ENCODE measurements at places on chromosomes 13 and 19.

GRCh38 chr13:52650731-52651130 is 1.9 kb upstream of the SUGT1 start:
- no peak for DNase-seq

DNA sequence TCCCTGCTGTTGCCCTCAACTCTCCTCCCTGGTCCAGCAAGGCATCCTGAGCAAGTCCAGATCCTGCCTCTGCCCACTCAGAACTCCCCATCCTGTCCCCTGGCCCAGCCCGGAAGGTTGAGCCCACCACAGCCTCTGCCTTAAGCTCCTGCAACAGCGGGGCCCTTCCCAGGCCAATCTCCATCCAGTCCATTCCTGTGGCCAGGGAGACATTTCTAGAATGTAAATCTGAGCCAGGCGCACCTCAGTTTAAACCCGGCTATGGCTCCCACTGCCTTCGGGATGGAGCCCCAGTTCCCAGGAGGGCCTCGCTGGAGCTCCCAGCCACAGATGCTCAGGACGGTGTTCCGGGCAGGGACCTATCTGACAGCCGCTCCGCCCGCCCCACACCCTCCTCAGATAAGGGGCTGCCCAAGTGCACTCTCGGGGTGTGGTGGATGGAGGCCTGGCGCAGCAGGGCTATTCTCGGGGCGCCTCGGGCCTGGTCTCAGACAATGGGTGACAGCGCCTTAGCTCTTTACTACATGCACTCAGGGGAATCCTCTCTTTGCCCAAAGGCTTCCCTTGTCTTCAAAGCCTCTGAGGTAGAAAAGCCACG is 5.3 kb downstream of the TRAPPC6A start:
- no peak for DNase-seq

- DNase-seq: no peak
Observed at GRCh38 chr13:114071410-114071809, 61.0 kb downstream of the RASA3 start.

GRCh38 chr19:782878-783668 is 14.2 kb upstream of the PTBP1 start:
- DNase-seq: no peak

DNA sequence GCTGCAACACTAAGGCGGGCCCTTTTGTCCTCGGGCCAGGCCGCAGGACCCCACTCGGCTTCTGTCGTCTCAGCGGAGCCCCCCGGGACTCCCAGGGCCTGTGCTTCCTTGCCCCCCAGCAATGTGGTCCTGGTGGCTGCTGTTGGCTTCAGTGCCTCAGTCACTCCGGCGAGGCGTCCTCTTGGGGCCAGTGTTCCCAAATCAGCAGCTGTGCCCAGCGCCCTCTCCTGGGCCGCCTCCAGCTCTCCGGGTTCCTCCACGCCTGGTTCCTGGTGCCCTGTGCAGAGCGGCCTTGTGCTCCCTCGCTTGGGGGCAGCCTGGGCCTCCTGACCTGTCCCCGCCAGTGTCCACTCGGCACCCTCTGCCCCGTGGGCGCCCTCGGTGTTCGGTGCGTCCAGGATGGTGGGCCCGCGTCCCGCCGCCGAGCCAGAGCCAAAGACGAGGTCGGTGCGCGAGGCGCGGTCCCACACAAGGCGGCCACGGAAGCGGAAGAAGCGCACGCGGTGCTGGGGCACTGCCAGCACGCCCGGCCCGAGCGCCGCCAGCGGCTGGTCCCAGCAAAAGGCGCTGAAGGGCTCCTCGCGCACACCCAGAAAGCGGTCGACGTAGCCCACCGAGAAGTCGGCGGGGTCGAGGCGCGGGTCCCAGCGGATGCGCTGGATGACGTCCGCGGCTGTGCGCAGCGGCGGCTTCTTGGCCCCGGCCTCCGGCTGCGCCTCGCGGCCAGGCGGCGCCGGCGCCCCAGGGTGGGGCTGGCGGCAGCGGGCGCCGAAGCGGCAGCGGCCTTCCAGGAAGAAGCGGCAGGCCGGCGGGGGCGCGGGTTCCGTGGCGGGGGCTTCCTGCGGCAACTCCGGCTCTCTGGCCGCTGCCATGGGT is 685 bp downstream of the LENG9 start:
- DNase-seq: peak; percentile 62

DNA sequence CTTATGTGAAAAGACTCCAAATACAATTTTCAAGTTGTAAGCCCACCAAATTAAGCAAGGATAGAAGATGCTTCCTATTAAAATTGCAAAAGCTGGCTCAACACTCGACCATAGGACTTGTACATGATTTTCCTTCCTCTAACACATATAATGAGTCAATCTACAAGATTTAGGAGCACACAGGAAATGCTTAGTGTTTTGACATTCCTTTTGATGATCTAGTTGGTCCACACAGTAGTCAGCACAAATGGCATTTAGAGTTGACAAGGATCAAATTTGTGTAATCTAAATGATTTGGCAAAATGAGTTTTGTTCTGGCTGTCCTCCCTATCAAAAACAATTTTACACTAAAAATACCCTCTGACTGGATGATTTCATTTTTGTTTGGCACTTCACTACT is 340.2 kb downstream of the DIAPH3 start:
- DNase-seq: no peak

- no peak for DNase-seq
Observed at GRCh38 chr19:38648769-38649304, 1.4 kb downstream of the ACTN4 start.

DNA sequence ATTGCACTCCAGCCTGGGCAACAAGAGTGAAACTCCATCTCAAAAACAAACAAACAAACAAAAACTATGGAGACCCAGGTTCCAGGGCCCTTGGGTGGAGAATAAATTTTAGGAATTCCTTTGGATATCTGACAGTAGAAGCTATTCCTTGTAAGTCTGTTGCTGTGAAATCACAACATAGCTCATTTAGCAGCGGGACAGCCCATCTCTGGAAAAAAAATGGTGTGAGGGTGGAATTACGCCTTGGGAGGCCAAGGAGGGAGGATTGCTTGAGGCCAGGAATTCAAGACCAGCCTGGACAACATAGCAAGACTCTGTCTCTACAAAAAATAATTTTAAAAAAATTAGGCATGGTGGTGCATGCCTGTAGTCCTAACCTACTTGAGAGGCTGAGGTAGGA is 15.7 kb downstream of the HMGB1 start:
- no peak for DNase-seq

- DNase-seq: no peak
Observed at GRCh38 chr19:35766571-35767104, 8.7 kb downstream of the PROSER3 start.

DNA sequence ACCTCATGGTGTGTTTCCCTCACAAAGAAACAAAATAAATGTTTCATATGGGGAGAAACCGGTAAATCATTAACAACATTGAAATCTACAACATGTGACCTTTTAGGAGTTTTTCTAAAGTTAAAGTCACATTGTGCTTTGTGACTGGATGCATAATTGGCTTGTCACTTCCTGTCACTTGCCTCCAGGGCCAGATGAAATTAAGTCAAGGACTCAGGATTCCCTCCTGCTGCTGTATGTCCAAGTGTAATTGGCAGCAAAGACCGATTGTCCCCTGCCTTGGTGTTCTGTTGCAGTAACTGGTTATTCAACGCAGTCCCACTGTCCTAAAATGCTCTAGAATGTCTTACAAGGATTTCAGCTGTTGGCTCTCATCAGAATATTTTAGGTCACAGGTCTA is 448.2 kb downstream of the LIG4 start:
- no peak for DNase-seq

DNA sequence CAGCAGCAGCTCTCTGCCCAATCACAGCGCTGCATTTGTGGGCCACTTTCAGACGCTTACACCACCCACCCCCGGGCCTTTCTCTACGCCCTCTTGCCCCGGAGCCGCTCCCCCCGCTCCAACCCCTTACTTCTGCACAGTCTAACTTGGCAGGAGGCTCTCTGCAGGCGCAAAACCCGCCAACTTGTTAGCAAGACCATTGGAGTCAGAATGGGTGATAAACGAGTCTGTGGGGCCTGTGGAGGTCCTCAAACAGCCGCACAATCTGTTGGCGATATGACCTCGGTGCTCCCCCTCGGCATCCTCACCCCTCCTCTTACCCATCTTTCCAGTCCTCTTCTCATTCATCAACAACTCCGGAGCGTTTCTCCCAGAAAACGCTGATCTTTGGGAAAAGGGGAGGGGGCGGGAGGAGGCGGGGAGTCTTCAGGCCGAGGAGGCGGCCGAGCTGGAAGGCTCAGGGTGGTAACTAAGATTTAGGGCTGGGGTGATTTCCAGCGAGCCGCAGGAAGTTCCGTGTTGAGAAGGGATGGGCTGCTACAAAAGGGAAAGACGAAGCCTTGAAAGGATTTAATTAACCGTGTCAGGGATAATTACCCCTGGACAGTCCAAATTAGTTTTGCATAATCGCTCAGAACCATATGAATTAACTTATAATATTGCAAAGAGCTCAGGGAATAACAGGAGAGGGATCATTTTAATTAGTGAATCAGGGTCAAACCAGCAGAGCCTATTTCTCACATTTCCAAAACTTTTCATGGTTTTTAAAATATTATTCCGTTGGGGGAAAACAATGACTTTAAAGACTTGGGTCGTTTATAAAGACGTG is 4.1 kb downstream of the SOX21 start:
- DNase-seq: no peak

DNA sequence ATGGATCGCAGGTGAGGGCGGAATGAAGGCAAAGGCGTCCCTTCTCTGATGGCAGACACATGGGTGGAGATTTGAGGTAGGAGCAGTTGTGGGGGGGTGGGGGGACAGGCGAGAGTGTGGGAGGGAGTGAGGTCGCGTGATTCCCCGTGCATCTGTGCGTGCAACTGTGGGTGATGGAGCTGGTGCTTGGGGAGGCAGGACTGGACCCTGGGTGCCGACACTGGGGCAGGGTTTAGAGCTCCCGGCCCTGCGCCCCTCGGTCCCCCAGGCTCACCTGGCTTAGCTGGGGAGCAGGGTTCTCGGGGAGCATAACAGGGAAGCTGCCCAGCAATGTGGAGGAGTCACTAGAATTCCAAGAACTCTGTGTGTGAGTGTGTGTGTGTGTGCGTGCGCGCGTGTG is 3.4 kb downstream of the TMPRSS9 start:
- DNase-seq: no peak

GRCh38 chr19:57800696-57801095 is 14.0 kb downstream of the ZNF552 start:
- no peak for DNase-seq

DNA sequence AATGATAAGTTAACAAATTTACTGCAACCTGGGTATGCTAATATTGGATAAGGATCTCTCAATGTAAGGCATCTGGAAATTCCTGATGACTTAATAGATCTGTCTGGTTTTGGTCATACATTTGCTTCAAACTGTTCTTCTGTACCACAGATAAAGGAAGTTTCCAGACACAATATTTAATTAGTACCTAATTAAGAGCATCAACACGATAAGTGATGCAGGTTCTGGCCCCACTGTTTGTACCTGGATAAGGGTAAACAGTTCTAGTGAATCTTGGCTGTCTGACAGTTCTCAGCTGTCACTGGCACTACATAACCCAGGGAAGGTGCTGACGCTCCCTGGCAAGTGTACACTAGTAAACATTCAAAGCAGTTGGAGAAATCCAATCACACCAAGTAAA is 165.6 kb downstream of the MZT1 start:
- DNase-seq: no peak

DNA sequence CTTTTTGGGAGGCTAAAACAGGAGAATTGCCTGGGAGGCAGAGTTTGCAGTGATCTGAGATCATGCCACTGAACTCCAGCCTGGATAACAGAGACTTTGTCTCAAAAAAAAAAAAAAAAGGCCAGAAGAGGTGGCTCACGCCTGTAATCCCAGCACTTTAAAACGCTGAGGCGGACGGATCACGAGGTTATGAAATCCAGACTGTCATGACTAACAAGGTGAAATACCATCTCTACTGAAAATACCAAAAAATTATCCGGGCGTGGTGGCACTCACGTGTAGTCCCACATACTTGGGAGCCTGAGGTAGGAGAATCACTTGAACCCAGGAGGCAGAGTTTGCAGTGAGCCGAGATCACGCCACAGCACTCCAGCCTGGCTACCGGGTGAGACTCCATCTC is 39.9 kb downstream of the ZNF611 start:
- no peak for DNase-seq

DNA sequence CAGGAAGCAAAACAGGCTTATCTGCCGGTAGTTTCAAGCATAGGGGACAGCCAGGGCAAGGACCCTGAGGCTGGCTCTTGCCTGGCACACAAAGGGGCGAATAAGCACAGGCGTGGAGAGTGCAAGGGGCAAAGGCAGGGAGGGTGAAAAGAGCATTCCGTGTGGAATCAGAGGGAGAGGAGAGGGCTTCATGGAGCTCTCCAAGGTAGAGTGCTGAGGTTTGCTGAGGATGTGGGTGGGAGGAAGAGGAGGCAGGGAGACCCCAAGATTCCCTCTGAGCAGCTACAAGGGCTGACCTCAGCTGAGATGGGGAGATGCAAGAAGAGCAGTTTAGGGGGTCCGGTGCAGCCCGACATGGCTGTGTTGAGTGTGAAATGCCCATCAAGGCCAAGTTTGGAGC is 36.5 kb upstream of the ZNRF4 start:
- no peak for DNase-seq

- no peak for DNase-seq
Observed at GRCh38 chr13:113904411-113904810, 40.5 kb upstream of the GAS6 start.

DNA sequence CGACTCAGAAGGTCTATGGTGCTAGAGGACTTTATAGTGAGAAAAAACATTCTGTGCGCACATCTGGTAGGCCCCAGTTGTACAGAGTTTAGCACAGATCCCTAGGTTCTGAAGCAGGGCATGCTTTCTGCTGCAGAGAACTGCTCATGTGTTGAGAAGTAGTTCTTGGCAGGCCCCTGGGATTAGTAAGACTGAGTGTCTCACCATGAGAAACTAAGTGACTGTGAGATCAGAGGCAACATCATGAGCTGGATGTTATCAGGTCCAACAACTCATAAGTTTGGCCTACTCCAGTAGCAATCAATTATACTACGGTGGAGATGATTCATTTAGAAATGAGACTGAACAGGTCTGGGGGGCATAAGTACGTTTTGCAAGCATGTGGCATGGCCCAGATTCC is 507.4 kb upstream of the KLF12 start:
- no peak for DNase-seq

GRCh38 chr13:50144246-50145160 is 129.3 kb downstream of the KCNRG start:
- no peak for DNase-seq

DNA sequence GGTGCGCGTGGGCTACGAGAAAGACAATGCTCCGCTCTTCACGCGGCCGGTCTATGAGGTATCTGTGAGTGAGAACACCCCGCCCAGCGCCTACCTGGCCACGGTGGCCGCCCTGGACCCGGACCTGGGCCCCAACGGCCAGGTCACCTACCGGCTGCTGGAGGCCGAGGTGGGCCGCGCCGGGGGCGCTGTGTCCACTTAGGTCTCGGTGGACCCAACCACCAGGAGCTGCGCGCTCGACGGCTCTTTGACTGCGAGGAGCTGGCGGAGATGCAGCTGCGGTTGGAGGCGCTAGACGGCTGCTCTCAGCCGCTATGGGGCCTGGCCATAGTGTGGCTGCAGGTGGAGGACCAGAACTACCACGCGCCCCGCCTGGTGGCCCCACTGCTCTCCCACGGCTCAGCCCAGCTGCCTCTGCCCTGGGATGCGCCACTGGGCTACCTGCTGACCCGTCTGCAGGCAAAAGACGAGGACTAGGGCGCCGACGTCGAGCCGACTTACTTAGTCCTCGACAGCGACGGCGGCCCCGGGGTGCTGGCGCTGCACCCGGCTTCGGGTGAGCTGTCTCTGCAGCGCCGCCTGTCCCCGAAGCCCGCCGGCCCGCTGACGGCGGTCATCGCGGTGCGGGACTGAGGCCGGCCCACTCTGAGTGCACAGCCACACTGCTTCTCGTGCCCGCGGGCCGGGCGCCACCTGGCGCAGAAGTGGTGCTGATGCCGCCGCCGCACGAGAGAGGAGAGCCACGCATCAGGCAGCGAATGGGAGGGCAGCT is 173.0 kb downstream of the OLFM4 start:
- no peak for DNase-seq

- DNase-seq: no peak
Observed at GRCh38 chr13:80214521-80214991, 126.4 kb downstream of the SPRY2 start.
